ENCODE measurements at places on chromosomes 2 and 18.

GRCh38 chr18:61727241-61728193 is 165.3 kb downstream of the RNF152 start:
- no peak for DNase-seq

GRCh38 chr2:237682856-237683670 is 55.7 kb downstream of the LRRFIP1 start:
- no peak for DNase-seq

- no peak for DNase-seq
Observed at GRCh38 chr18:33128581-33128980, 311.9 kb downstream of the CCDC178 start.

DNA sequence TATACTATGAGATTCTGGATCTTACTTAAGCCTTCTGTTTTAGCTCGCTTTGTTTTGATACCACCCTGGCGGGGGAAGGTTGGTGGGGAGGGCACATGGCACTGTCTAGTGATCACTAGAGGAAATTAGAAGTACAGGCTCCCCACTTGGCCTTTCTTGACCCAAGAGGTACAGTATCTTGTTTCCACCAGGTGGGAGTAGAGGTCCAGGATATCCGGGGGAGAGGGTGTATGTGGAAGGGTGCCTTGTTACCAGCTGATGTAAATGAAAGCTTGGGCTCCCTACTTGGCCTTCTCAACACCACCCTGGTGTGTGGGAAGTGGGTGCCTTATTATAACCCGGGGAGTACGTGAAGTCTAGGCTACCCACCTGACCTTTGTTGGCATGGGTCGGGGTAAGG is 7.5 kb downstream of the GALNT1 start:
- no peak for DNase-seq

DNA sequence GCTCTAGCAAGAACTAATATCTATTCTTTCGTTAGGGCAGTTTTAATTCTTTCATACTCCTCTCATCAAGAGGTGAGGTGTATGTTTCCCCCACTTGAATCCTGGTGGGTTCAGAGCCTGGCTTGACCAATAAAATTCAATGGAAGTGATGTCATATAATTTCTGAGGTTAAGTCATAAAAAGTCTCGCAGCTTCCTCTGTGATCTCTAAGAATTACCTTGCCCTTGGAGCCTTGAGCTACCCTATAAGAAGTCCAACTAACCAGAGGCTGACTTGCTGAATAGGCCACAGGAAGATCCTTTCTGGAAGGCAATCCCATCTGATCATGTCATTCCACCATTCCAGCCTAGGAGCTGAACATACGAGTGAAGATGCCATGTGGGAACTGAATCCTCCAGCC is 26.1 kb upstream of the INO80D start:
- DNase-seq: no peak

DNA sequence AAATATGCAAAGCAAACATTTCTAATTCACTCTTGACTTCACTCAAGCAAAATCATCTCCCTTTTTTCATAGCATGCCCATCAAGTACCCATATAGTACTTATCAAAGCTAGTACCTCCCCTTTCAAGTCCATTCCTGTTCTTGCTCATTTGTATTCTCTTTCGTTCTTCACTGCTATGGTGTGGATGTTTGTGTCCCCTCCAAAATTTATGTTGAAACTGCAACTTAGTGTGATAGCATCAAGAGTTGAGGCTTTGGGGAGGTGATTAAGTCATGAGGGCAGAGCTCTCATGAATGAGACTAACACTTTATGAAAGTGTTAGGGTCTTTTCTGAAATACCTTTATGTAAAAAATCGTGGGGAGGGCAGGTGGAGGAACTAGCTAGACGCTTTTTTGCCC is 52.9 kb downstream of the RNU4ATAC start:
- DNase-seq: no peak

GRCh38 chr2:71576541-71576940 is 123.2 kb downstream of the DYSF start:
- DNase-seq: no peak

DNA sequence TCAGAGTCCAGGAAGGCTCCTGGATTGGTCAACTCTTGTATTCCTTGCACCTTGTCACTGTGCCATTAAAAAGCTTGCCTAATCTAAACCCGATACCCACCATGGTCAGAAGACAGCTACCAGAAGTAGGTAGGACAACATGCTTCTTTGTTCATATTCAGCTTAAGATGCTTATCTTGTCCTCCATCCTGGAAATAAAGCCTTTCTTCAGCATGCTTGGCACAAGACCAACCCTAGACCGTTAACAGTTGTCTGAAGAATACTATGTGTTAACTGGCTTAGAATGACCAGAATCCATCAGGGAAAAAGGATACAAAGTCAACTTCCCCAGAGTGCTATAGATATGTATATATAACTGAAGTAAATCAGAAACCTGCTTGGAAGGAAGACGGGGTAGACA is 193.9 kb downstream of the ZRANB3 start:
- DNase-seq: no peak

- no peak for DNase-seq
Observed at GRCh38 chr2:55009277-55010060, 40.8 kb downstream of the RTN4 start.

DNA sequence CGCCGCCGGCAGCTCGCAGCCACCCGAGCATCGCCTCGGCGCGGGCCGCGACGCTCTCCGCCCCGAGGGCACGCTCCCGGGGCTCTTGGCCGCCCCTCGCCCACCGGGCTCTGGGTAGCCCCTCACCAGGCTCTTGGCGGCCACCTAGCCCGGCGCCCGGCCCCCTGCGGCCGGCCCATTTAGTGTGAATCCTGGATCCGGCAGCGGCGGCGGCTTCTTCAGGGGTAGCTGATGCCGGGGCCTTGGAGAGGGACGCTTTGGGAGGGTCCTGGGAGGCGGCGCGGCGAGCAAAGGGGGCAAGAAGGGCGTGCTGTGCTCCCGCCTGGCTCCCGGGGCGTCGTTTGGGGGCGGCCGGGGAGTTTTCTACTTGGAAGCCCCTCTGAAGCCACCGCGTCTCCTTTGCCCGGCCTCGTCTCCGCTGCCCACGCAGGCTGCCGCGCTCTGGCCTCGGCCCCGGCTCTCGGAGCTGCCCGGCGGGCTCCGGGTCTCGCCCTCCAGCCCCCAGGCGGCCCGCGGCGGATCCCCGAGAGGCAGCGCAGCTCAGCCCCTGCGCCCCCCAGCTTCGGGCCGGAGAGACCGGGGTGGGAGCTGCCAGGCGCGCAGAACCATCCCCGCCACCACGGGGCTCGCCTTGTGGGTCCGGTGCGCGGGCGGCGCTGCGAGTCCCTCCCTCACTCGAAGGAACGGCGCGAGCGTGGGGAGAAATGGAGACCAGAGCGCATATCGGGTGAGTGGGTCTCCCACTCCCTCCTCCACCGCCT is 509 bp downstream of the PIEZO2 start:
- DNase-seq: no peak

GRCh38 chr2:104504331-104505073 is 349.4 kb upstream of the POU3F3 start:
- no peak for DNase-seq

DNA sequence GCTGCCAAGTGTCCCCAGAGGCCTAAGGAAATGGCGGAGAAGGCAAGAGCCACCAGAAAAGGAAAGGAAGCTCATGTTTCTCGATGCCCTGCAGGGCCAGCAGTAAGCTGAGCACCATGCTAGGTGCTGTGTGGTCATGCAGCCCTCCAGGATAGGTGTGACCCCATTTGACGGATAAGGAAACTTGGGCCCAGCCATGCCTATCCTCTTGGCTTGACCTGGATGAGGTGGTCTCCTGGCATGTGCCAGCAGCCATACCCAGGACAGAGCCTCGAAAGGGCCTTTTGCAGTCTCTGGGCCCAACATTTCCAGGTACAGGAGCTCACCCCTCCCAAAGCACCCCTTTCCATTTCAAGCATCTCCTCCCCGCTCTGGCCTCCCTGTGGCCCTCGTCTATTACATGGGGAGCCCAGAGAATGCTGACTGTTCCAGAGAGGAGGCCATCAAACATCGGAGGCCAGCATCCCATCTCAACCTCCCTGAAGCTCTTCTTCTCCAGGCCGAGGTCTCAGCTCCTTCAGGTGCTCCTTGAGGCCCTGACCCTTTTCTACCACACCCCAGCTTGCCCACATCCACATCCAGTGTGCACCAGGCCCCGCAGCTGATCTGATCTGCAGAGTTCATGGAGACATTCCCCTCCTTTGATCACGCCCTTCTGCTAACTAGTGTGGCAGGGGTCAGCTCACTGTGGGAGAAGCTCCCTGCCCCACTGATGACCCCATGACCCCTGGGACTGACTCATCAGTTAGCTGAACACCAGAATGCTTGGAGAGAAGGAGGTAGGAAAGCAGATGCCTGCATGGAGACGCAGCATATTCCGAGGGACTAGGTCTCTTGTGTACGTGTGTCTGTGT is 208.4 kb downstream of the TNS1 start:
- DNase-seq: no peak

DNA sequence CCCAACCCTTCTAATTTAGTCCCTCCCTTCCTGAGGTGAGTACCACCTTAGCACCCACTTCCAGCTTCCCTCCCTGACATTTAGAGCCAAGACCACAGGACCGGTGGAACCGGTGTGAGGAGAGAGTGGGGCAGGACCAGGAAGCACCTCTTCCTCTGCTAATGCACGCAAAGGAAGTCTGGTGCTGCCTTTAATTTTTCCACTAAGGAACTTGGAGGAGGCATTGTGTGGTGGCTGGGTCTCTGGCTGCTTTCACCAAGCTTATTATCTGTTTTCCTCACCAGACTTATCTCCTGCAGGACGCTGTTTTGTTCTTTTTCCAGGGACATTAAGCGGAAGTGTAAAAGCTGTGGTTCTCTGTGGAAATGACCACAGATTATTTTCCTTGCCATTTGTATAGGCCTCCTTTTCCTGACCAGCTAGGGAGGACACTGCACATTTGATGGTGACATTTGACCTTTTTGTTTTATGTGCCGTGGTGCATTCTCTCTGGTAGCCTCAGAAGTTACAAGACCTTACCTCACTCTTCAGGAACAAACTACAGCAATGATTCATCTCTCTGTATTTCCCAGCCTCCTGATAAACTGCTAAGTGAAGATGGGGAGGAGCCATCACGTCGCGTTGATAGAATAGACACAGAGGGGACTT is 39.8 kb upstream of the SPTBN1 start:
- no peak for DNase-seq

DNA sequence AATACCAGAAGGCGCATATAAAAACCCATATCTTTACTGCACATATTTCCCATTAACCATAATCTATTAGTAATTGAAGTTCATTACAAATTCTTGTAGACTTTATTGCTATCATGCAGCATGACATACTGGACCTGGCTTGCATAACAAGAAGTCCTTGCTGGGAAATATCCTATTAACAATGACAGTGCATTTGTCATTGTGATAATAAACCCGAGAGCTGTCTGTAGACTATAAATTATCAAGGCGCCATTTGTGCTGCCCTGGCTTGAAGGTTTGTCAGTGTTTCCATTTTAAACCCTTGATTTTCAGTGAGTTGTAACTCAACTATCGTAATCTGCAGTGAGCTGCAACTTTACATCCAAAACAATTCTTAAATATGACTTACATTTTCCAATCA is 59.0 kb downstream of the HNMT start:
- no peak for DNase-seq

- no peak for DNase-seq
Observed at GRCh38 chr18:63207835-63208234, 111.7 kb downstream of the BCL2 start.

- no peak for DNase-seq
Observed at GRCh38 chr18:2636126-2636631, 19.3 kb upstream of the SMCHD1 start.

DNA sequence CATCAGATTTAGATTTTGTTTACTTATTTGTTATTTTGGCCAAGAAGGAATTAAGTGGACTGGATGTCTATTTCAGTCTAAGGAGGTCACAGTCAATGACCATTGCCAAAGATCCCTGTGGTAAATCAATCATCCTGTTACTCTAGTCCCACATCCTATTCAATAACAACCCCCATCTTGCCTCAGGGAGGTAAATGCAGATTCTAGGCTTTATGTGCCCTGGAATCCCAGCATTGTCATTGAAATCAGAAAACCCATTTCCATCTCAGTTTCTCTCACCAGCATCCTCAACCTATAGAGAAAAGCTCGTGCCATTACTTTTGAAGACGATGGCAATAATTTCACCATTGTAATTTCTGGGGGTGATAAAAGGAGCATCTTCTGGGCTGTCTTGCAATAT is 71.8 kb downstream of the SKA1 start:
- no peak for DNase-seq

DNA sequence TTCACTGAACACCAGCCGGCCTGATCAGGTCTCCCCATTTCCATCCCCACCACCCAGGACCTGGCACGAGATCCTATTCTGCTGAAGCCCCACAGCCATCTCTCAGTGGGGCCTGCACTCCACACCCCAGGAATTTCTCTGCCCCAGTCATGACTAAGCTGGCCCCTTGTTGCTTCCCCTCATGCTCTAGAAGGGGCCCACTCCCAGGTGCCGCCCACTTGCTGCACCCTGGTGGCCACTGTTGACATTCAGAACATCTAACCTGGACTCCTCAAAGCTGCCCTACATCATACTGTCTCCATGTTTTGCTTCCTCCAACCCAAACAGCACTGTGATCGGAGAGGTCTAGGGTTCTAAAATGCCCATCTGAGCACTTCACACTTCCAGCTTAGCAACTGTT is 90.7 kb upstream of the KLHL29 start:
- DNase-seq: no peak

DNA sequence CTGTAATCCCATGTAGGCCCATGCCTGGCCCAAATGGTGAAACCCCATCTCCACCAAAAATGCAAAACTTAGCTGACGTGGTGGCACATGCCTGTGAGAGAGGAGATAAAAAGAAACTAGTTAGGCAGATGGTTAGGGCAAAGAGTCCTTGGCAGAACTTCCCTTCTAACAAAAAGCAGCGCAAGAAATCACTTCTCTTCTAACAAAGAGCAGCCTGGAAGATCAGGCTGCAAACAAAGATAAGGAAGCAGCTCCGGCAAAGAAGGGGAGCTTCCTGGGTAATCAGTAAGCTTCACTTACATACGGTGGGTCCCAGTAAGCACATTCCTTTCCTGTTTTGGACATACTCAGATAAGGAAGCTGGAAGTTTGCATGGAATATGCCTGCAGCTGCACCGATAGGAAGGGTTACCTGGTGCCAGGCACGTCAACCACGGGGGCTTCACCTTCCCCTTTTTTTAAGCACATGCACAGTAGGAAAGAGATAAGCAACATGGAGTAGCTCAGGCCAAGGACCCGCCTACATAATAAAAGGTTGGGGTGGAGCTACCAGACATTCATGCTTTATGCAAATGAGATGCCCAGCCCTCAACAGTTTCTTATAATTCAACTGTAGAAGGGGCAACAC is 61.0 kb upstream of the SLC25A52 start:
- DNase-seq: no peak

Data from stimulated activated CD8-positive, alpha-beta memory T cell treated with anti-CD3 and anti-CD28 coated beads, Interleukin-2, amount 100 ng/mL, for 1 hour (primary cell).